ENCODE measurements at places on chromosomes 2 and 18. TPM values are rescaled to one million over a fixed set of nuclear protein-coding genes. Genes with fewer than 3 reads are reported as not detected.

CFAP65 gene
- total RNA-seq: 16.5 TPM

ARL4C gene
- 13.7 TPM for total RNA-seq

TUBA3E gene
- total RNA-seq: not detected

ALK gene
- 0.25 TPM for total RNA-seq

FAM228B gene
- total RNA-seq: 20.7 TPM

SNTG2 gene
- 1.6 TPM for total RNA-seq

ZBTB7C gene
- total RNA-seq: 10.9 TPM

PPP4R3B gene
- total RNA-seq: 58.5 TPM

AGAP1 gene
- 39.4 TPM for total RNA-seq

POMC gene
- total RNA-seq: 3.7 TPM

MARCHF4 gene
- 0.06 TPM for total RNA-seq

Measured in lung (tissue), 17 donors.